ENCODE measurements at places on chromosomes 4 and X.
A peak's percentile ranks its signal among the peaks of the same experiment; 100 is the strongest.

DNA sequence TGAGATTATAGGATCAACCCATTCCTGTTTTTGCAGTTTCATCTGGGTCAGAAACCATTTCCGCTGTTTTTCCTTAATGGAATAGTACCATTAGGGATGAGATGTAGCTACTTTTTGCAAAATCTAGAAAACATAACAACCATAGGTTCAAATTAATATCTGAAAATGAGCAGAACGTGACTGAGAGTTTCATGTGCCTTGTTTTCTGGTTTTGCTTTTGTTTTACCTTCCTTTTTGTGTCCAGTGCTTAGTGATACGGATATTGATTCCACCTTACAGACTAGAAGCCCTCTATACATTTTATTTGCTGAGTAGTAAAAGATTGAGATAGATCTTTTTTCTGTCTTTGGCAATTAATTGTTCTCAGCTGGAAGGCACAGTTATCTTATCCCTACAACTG is 46.5 kb downstream of the SNX25 start:
- DNase-seq: no peak

- no peak for DNase-seq
These were observed 5.3 kb upstream of the GPR82 start for GRCh38 chrX:41718481-41719235.

DNA sequence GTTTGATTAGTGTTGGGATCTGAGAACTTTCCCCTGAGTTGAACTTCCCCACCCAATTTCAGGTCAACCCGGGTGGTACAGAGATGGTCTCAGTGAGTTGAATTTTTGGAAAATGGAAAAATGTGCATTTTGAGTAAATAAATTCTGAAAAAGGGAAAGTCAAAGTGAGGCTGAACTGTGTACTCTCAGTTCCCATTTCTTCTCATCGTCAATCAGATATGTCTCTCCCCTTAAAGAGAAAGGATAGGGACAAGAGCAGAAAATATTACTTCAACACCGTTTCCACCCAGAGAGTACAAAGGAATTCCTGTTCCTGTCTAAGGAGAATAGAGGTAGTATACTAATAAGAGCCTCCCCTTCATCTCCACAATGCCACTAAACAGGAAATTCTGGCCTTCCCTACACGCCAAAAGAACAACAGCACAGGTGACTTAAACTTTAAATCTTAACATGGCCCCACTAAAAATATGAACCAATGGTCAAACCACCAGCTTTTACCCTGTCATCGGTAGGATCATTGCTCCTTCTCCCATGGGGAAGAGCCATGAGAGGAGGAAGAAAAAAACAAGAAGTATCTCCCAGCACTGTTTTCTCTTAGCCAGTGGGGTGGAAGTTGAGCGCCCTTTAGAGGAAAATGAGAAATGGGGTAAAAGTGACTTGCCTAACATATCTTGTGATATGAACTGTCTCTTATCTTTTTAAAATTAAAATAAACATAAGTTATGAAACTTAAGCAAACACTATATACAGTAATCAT is 30.3 kb downstream of the BMP3 start:
- no peak for DNase-seq

GRCh38 chrX:94813541-94813940 is 1139.5 kb downstream of the FAM133A start:
- DNase-seq: no peak

- no peak for DNase-seq
These were observed 46.2 kb downstream of the TET2 start for GRCh38 chr4:105192910-105193309.

GRCh38 chrX:129696463-129697155 is 41.9 kb upstream of the APLN start:
- no peak for DNase-seq

- no peak for DNase-seq
These were observed 84.5 kb upstream of the ARHGEF9 start for GRCh38 chrX:63869506-63869905.

GRCh38 chr4:110970642-110971041 is 347.8 kb upstream of the PITX2 start:
- DNase-seq: peak; percentile 1

GRCh38 chrX:7503251-7503650 is 339.7 kb upstream of the VCX start:
- no peak for DNase-seq

DNA sequence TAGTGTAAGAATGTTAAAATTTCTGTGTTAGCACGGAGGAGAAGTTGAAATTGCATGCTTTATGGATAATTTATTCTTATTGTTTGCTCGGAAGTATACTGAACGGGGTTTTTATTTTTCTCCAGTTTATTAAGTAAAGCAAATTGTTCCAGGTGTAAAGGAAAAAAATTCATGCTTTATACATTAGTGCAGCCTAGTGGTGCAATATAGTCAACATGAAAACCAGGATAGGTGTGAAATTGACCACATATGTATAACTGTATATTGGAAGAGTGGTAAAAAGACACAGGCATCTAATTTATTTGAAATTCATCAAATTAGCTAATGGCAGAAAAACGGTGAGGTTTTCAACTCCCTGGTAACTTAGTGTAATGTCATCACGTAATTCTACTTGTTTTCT is 959 bp downstream of the BRS3 start:
- no peak for DNase-seq

DNA sequence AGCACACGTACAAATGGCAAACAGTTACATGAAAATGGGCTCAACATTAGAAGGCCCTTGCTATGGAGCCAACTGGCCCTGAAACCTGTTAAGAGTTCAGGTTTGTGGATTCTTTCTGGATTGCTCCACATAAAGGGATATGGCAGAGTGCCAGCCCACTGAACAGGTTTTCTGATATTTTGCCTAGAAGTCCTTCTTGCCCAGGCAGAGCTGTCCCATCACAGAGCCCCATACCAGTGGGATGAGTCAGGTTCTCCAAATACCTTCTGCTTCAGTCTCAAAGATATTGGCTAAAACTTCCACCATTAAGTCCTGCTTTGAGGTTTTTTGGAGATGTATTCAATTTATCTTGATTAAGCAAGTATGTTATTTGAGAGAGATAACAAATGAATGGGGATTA is 146.8 kb upstream of the IL1RAPL2 start:
- DNase-seq: no peak

All from NCI-H1417 (cell line).